Gastrocnemius medialis (tissue), 4 donors: ENCODE measurements at places on chromosomes 7 and 10. TPM values are rescaled to one million over a fixed set of nuclear protein-coding genes. Genes with fewer than 3 reads are reported as not detected.
A peak's percentile ranks its signal among the peaks of the same experiment; 100 is the strongest.

DNA sequence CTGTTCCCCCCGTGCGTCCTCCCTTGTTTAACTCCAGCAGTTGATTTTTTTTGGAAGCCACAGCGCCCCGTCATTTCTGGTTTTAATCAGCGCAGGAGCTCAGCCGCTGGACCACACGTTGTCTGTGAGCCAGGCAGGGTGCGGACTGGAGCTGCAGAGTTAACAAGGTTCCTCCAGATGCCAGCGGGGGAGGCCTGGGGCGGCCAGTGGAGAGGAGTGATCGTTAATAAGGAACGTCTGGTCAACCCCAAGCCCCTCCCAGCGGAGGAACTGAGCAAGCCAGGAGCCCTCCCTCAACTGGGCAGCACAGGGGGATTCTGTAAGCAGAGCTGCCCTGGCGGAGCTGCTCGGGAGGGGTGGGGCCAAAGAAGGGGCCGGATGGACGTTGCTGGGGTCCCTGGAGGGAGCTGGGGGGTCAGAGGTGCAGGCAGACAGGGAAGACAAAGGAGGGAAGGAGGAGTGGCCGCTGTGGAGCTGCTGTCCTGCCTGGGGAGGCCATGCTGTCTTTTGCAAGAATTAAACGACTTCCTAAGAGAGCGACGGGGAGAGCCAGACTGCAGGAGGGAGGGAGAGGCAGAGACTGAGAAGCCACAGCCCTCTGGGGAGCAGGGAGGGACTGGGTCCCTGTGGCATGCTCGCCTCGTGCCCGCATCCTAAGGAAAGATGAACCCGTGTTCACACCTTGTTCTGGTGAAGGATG is 537.1 kb upstream of the FOXK1 start:
- H3K4me1 ChIP-seq = no peaks in the 10 kb centered on the region
- H3K36me3 ChIP-seq = no peaks in the 10 kb centered on the region
- H3K4me3 ChIP-seq = no peak overlapping the region
- DNase-seq = no peak
- H3K27me3 ChIP-seq = peaks cover 6% of the 10 kb centered on the region

DNA sequence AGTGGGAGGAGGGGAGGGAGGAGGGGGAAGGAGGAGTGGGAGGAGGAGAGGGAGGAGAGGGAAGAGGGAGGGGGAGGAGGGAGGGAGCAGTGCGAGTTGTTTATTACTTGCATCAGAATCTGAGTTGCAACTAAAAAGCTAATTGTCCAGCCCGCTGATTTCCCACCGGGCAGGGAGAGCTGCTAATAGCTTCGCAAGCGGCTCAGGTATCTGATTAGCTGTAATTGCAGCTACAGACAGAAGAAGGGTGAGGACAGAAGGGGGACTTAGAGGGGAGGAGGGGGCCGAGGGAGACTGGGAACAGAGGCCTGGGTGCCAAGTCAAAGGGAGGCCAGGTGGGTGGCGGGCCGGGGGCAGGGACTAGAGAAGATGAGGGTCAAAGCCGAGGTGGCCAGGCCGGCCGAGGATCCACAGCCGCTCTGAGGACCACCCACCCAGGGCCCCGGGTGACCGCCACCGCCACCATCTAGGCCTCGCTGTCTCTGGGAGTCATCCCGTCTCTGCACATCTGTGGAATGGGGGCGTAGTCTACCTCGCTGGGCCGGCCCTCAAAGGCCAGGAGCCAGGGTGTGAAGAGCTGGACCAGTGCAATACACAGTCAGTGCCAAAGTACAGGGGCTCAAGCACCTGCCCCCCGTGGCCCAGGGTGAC is 54.2 kb downstream of the MICALL2 start:
- H3K4me1 ChIP-seq = no peaks in the 10 kb centered on the region
- no peak overlapping the region for H3K27ac ChIP-seq
- no peak for DNase-seq
- peaks cover 79% of the 10 kb centered on the region for H3K27me3 ChIP-seq

LRGUK gene
- total RNA-seq = not detected

GRCh38 chr10:47420305-47421056 is 36.4 kb upstream of the ZNF488 start:
- no peak for DNase-seq
- no peak overlapping the region for H3K4me3 ChIP-seq
- no peak overlapping the region for H3K27ac ChIP-seq
- no peaks in the 10 kb centered on the region for H3K4me1 ChIP-seq
- H3K27me3 ChIP-seq = no peaks in the 10 kb centered on the region

GRCh38 chr10:80429521-80429973 is 21.2 kb downstream of the PRXL2A start:
- H3K4me3 ChIP-seq = no peak overlapping the region
- H3K27ac ChIP-seq = no peak overlapping the region
- DNase-seq = no peak

- H3K36me3 ChIP-seq = no peaks in the 10 kb centered on the region
- no peaks in the 10 kb centered on the region for H3K4me1 ChIP-seq
- no peak overlapping the region for H3K27ac ChIP-seq
- no peak for DNase-seq
- H3K4me3 ChIP-seq = no peak overlapping the region
These were observed 93.5 kb upstream of the MALRD1 start for GRCh38 chr10:18955061-18955460.

- DNase-seq = no peak
- peaks cover 3% of the 10 kb centered on the region for H3K4me1 ChIP-seq
- no peaks in the 10 kb centered on the region for H3K27me3 ChIP-seq
- H3K4me3 ChIP-seq = no peak overlapping the region
- H3K36me3 ChIP-seq = no peaks in the 10 kb centered on the region
These were observed 57.8 kb upstream of the TNRC18 start for GRCh38 chr7:5481241-5482019.

GIMAP2 gene
- 2.2 TPM for total RNA-seq

PNLIPRP3 gene
- total RNA-seq = not detected

PDZD7 gene
- 0.11 TPM for total RNA-seq

DNA sequence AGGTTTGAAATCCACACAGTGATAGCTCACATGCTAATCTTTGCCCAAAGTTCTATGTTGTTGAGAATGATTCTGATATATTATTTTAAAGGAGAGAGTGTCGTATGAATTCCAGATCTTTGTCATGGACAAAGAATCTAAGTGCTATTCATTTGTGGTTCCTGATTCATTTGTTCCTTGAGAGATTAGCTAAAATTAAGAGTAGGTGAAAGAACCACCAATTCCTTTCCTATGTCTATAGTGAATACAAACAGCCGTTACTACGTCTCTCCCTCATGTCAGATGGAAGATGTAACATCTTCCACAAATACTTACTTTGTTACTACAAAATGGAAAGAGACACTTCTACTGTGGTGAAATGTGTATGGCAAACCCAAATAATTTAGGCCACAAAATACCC is 3.3 kb upstream of the PLXDC2 start:
- no peak overlapping the region for H3K4me3 ChIP-seq
- DNase-seq = no peak

DNA sequence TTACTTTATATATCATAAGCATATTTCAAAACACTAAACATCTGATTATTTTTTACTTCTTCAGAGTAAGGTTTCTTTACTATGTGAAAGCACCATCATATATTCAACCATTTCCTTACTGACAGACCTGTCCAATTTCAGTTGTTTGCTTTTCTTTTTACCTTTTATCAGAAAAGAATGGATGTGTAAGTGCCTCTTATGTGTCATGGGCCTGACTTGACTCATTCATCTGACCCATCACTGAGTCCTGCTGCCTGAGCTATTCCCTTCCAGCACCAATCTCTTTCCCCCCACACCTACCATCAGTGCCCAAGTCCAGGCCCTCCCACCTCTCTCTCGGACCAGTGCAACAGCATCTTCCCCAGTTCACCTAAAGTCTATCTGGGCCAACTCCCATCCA is 41.7 kb upstream of the ARID5B start:
- H3K4me3 ChIP-seq = no peak overlapping the region
- H3K36me3 ChIP-seq = no peaks in the 10 kb centered on the region
- no peaks in the 10 kb centered on the region for H3K4me1 ChIP-seq
- H3K27me3 ChIP-seq = no peaks in the 10 kb centered on the region
- no peak for DNase-seq
- H3K27ac ChIP-seq = no peak overlapping the region

- no peaks in the 10 kb centered on the region for H3K36me3 ChIP-seq
- no peak for DNase-seq
- H3K27ac ChIP-seq = no peak overlapping the region
- H3K4me1 ChIP-seq = peaks cover 6% of the 10 kb centered on the region
- H3K27me3 ChIP-seq = no peaks in the 10 kb centered on the region
These were observed 19.5 kb downstream of the KCNH2 start for GRCh38 chr7:150958597-150958996.

DNA sequence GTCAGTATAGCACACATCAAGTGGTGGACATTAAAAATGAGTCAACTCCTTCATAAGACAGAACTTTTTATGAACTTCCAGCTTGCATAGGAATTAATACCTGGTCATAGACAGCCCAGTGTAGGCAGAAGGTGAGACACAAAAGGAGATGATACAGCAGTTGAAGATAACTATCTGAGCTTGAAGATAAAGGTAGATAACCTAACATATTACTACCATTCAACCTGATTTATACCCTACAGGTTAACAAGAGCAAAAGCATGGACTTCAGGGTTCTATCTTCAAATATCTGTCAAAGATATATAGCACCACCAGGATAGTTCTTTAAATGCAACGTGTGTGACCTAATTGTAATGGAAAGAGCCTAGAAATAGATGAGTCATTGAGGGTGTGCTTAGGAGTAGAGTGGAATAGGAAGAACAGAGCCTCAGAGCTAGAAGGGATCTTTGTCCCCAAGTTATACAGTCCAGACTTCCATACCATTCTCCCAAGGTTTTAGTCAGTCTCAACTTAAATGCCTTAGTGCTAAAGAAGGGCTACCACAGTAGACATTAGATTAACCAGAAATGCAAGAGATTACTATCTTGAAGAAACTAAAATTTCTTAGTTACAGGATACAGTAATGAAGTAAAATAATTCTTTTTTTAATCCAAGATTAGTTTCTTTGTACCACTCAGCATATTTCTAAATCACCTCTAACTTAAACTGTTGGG is 9.2 kb downstream of the ZNF800 start:
- H3K36me3 ChIP-seq = peaks cover 28% of the 10 kb centered on the region
- no peak overlapping the region for H3K27ac ChIP-seq
- H3K4me3 ChIP-seq = no peak overlapping the region
- H3K27me3 ChIP-seq = no peaks in the 10 kb centered on the region
- no peak for DNase-seq

- H3K4me1 ChIP-seq = peaks cover 7% of the 10 kb centered on the region
- no peak overlapping the region for H3K4me3 ChIP-seq
- H3K27me3 ChIP-seq = no peaks in the 10 kb centered on the region
- H3K36me3 ChIP-seq = no peaks in the 10 kb centered on the region
- H3K27ac ChIP-seq = no peak overlapping the region
These were observed 82.2 kb upstream of the GPR22 start for GRCh38 chr7:107387573-107388219.

DNA sequence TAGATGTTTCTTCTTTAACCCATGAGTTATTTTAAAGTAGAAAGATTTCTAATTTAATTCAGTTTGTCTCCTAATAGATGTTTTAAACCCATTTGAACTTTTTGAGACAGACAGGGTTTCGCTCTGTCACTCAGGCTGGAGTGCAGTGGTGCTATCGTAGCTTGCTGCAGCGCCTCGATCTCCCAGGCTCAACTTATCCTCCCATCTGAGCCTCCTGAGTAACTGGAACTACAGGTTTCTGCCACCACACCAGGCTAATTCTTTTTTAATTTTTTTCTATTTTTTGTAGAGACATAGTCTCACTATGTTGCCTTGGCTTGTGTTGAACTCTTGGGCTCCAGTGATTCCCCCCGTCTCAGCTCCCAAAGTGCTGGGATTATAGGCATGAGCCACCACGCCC is 53.0 kb upstream of the RAB18 start:
- H3K27ac ChIP-seq = no peak overlapping the region
- no peak overlapping the region for H3K4me3 ChIP-seq
- H3K4me1 ChIP-seq = no peaks in the 10 kb centered on the region
- no peak for DNase-seq

DNA sequence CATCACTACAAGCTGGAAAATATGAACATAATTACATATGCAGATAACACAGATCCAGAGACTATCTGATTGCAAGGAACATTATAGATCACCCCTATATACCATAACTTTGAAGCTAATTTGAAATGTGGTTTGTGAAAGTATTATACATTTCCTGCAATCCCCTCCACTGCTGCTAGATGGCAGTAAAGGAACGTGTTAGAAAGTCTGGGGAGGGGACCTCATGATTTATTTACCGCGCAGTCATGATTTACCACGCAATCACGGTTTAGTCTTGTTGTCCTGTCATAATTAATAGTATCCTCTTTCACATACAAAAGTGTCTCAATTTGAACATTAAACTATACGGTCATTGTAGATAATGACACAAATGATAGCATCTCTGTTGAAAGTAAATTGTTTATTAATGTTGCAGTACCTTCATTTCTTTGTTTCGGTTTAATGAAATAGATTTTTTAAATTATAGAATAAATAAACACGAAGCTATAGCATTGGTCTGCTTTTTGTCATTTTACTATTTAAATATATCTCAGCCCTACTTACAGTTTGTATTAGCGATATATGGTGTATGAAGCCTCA is 145.3 kb upstream of the PRSS1 start:
- H3K36me3 ChIP-seq = no peaks in the 10 kb centered on the region
- H3K27ac ChIP-seq = peak overlapping the region; percentile 2
- peak; percentile 32 for DNase-seq
- peaks cover 6% of the 10 kb centered on the region for H3K4me1 ChIP-seq
- H3K27me3 ChIP-seq = no peaks in the 10 kb centered on the region
- H3K4me3 ChIP-seq = peak overlapping the region; percentile 14

DNA sequence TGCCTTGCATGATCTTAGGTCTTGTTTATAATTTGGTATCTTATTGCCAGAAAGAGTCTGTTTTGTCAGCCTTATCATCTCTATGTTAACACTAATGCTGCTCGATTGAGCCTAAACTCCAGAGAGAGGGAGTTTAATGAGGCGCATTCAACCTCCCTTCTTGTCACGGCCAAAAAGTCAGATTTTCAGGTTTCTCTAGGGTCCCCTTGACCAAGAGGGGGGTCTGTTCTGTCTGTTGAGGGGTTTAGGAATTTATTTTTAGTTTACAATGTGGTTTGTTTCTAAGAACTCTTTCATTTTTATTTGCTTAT is 285.7 kb upstream of the VWC2 start:
- H3K36me3 ChIP-seq = no peaks in the 10 kb centered on the region
- H3K4me3 ChIP-seq = no peak overlapping the region
- H3K27ac ChIP-seq = no peak overlapping the region

DNA sequence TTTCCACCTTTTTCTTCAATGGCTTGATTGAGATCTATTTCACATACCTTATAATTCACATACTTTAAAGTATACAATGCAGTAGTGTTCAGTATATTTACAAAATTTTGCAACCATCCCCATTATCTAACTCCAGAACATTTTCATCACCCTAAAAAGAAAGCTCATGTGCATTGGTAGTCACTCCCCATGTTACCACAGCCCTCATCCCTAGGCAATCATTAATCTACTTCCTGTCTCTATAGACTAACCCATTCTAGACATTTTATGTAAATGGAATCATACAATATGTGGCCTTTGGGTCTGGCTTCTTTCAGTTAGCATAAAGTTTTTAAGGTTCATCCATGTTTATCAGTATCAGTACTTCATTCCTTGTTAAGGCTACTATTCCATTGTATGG is 214.2 kb downstream of the WDR11 start:
- H3K36me3 ChIP-seq = no peaks in the 10 kb centered on the region
- H3K27ac ChIP-seq = no peak overlapping the region
- H3K4me1 ChIP-seq = no peaks in the 10 kb centered on the region
